Aorta (tissue), 5 donors: ENCODE measurements at places on chromosomes 7 and 10. TPM values are rescaled to one million over a fixed set of nuclear protein-coding genes. Genes with fewer than 3 reads are reported as not detected.
A peak's percentile ranks its signal among the peaks of the same experiment; 100 is the strongest.

GRCh38 chr7:106125417-106125816, 13.3 kb upstream of the SYPL1 start:
- no peak for DNase-seq

GRCh38 chr10:129764011-129764900, 199.8 kb downstream of the EBF3 start:
- DNase-seq, result peak; percentile 46

- no peak for DNase-seq
Measured at GRCh38 chr10:91694170-91694794, 61.4 kb upstream of the PPP1R3C start.

LSM5 gene
- total RNA-seq, result 21.1 TPM

DNA sequence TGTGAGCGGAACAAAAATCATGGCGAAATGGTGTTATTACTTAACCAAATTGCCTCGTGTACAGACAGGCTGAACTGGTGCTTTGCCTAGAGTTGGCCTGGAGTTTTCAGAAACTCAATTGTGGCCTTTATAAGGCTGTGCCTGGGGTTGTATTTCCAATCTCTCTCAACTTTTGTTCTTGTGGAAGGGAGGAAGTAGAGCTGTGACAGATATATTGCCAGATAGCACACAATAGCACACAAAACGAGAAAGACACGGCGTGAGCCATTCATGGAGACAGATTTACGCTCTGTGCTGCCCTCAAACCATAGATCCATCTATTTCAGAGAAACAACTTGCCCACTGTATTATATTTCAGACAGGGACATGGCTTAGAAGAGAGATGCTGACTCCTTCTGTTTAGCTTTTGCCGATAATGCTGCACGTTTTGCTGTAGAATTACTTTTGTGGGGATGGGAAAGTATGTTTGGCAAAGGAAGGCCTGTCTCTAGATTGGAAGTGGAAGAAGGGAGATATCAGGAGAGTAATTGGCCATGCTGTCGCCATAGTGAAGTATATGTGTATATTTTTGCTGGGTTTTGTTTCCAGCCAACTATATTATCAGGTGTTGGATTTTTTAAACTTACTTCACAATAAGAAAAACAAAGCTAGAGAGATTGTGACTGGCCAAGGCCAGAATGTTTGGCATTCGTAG, 80.4 kb downstream of the AUTS2 start:
- DNase-seq, result no peak
